Activated CD8-positive, alpha-beta memory T cell treated with anti-CD3 and anti-CD28 coated beads for 4 hours (primary cell): ENCODE measurements at places on chromosomes 2 and 18.

GRCh38 chr2:235498541-235498940, 4.7 kb downstream of the AGAP1 start:
- DNase-seq: no peak

- no peak for DNase-seq
Measured at GRCh38 chr2:85920810-85921545, 32.2 kb upstream of the ST3GAL5 start.

DNA sequence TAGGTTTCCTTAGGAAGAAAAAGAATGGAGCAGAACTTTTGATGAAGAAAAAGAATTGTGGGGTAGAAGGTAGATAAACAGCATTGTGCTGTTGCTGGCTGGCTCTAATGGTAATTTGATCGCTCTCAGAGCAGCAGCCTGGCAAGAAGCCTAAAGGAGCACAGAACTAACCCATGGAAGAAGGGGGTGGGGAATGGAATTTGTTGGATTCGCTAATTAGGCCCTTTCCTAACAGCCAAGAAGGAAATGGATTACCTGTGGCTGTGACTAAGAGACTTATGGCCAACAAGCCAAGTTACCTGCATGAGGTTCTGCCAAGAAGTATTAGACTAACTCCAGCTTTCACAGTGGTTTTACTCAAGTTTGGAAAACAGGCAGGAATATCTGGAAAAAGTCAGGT, 210.6 kb downstream of the IKZF2 start:
- DNase-seq: no peak

GRCh38 chr18:3075491-3075890, 62.5 kb upstream of the LPIN2 start:
- no peak for DNase-seq

DNA sequence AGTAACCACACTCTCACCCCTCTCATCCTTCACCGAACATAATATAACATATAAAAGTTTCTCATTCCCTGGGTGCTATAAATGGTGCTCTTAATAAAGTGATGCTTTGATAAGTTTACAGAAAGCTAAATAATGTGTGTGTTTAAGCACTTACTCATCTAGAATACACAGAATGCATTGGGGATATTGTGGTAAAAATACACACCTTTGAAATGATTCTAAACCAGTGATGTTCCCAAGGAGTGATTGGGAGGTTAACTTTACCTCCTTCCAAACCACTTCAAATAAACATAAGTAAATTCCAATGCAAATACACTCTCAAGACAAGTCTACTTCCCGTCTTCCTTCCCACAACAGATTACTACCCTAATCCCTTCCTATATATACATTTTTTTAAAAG, 85.3 kb upstream of the TWSG1 start:
- DNase-seq: no peak

DNA sequence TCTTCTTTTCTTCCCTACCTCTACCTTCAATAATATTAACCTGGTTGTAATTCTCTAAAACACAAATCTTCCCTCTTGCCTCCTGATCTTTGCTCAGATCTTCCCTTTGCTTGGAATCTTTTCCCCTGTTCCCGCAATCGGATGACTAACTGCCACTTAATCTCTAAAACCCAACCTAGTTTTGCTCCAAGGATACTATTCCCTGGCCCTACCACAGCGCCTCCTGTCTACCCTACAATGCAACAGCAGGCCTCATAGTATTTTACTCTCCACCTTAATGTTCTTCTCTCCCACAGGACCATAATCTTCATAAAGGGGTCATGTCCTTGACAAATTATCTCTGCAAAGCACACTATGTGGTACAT, 246.8 kb upstream of the TNP1 start:
- DNase-seq: no peak

DNA sequence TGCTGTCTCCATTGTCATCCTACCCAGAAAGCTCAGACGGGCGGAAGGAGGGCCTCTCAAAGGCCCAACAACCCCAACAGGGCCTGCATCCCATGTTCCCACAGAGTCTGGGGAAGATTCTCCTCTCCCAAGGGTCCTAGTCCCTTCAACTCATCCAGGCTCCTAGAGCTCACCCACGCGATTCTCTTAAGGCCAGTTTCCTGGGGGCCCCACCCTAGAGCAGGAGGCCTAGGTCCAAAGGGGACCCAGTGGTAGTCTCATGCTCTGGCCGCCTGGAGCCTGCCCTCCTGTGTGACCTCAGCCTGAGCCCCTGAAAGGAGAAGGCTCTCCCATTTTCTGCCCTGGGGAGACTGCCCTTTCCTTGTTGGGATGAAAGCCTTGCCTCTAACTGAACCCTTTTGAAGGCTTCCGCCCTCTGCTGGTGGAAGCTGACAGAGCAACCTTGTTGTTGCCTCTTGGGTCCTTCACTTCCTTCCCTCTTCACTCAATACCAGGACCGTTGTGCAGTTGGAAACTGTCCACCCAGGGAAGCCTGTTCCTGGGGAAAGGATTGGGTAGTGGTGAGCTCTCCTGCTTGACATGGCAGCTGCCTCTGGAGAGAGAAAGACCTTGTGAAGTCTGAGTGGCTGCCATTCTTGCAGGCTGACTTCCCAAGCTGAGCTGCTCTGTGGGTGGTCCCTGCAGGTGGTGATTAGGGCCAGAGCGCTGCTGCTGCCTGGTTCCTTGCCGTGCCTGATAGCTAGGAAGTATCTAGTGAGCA, 86.0 kb upstream of the ALPP start:
- DNase-seq: no peak

DNA sequence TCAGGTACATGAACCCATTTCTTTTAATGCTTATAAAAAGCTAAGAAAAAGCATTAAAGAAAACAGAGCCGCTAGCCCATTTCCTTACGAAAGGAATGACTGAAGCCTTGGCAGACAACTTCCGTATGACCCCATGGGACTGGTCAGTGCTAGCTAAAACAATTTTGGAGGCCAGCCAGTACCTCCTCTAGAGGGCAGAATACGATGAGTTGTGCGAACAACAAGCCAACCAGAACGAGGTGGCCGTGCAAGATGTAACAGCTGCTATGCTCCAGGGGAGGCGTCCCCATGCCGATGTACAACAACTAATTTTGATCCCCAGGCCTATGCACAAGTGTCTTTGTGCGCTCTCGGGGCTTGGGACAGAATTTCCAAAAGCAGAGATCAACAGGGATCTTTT, 16.7 kb downstream of the MAP3K2 start:
- no peak for DNase-seq

DNA sequence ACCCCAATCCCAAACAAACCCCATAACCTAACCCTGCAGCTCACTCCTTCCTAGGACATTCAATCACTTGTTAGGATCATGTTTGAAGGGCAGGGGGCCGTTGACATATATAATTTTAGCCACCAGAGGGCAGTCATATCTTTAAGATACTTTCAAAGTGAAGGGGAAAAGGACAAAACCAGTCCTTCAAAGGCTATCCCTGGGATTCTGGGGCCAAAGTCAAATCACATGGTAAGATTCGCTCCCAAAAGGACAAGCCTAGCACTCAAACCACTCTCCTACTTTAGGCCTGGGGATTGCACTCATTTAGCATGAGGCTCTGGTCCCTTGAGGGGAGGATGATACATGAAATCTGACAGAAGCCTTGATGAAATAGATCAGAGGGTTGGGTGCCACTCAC, 44.6 kb downstream of the HAUS1 start:
- DNase-seq: no peak

DNA sequence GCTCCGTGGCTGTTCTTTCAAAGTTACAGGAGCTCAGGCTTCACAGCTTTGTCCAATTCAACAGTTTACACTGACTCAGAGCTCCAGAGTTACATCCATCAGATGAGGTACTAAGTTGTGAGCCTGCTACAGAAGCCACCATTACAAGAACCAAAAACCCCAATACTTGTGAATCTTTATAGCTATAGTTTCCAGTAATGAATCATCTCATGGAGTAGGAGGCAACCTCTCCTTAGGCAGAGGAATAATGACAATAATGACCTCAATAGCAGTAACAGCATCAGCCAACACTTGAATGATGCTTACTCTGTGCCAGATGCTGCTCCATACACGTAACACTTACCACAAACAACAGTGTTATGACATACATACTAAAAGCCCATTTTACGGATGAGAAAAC, 3.6 kb downstream of the ZC3H8 start:
- no peak for DNase-seq

DNA sequence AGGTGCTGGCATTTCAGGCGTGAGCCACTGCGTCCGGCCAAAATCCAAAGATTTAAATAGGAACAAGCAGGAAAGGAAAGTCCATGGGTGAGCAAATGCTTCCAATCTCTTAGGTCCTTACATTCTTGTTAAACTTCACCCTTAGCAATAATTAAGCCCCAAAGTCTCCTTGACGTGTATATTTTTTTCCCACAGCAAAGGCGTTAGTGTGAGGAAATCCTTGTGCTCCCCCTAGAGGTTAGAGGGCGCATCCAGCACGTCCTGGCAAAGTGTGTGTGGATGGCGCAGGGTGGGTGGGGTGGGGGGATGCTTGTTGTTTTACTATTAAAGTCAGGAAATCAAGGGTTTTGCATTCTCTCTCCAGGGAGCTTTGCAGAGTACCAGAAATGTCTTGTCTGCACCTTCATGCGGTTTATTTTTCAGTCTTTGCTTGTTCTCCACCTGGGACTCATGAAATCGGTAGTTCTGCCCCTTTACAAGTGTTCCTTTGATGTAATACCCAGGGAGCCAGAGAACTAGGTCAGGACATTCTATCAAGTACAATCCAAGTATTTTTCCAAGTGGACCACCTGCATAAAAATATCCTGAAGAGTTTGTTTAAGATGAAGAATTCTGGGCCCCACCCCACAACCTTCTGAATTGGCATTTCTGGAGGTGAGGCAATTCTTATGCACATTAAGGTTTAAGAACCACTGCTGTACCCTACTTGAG, 22.2 kb upstream of the ITSN2 start:
- DNase-seq: peak; percentile 23

- no peak for DNase-seq
Measured at GRCh38 chr2:10905006-10905861, 6.5 kb upstream of the KCNF1 start.

DNA sequence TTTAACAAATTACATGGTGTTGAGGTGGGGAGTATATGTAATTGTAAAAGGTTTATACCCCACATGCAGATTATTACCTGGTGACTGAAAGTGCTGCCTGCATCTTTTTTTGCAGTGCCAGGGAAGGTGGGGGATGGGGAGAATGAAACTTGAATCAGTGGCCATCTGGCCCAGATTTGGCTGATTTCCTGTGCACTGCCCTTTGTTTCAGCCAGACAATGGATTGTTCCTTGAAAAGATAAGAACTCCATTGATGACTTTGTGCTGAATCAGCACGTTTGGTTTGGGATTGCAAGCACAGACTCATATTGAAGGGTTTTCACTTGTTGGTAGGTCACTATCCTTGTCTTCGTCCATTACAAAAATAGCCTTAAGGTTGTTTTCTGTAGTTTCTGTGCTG, 20.9 kb downstream of the GREB1L start:
- no peak for DNase-seq

DNA sequence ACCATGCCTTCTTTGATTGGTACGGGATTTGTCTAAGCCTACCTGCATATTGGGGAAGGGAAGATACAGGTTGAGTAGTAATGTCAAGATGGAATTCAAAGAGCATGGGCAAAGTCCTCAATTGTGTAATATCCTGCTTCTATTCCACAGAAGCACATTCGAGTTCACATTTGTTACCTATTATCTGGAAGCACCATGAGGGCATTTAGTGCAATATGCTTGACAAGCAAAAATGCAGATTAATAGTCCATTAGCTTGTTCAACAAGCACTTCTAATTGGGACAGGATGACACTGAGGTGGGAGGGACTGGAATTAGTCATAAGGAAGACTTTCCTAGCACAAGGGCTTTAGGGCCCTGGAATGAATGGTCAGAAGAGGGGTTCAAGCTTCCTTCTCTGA, 40.5 kb downstream of the MYO5B start:
- DNase-seq: no peak

- DNase-seq: no peak
Measured at GRCh38 chr2:217738061-217738460, 264.7 kb downstream of the TNS1 start.

DNA sequence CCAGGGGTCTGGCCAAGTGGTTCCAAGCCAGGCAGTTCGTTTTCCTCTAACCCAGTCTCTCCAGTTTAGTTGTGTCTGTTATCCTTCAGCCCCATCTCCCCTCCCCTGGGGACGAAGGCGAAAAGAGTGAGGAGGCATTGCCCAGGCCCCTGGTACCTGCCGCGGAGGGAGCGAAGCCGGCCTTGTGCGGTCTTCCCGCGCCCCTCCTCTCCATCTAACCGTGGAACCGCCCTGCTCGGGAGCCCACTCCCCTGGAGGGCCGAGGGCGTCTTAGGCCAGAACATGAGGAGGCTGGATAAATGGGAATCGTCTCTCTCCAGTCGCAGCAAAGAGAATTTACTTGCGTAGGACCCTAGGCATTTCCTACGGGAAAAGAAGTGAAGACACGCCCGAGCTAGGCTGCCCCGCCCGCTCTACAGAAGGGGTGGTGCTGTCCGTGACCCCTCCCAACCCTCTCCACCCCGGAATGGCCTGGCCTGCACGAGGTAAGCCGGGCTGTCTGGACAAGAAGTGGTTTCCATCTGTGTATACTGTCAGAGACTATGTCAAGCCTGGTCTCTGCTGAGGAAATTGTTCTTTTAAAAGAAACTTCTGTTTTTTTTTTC, 156.2 kb downstream of the MIB1 start:
- no peak for DNase-seq

GRCh38 chr2:138432971-138433370, 68.6 kb upstream of the SPOPL start:
- DNase-seq: no peak

GRCh38 chr2:181812106-181812743, 79.3 kb upstream of the ITPRID2 start:
- no peak for DNase-seq

DNA sequence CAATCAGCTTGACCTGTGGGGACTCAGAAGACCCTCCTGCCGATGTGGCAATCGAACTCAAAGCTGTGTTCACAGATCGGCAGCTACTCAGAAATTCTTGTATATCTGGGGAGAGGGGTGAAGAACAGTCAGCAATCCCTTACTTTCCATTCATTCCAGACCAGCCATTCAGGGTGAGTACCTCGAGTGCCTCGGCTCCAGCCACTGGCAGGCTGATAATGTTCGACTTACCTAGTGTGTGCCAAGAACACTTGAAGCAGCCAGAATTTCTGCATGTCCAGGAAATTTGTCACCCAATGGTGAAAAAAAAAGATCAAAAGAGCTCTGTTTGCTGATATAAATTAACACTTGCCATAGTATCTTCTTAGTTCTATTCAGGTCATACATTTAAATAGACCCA, 2.3 kb downstream of the LGALSL start:
- DNase-seq: no peak

GRCh38 chr2:27185331-27186026, 26.4 kb upstream of the ATRAID start:
- DNase-seq: no peak

GRCh38 chr2:28668880-28669279, 82.8 kb upstream of the PPP1CB start:
- DNase-seq: no peak

GRCh38 chr2:62705859-62706720, 577 bp downstream of the EHBP1 start:
- no peak for DNase-seq

- DNase-seq: no peak
Measured at GRCh38 chr2:101234169-101234938, 18.3 kb upstream of the CNOT11 start.

- DNase-seq: no peak
Measured at GRCh38 chr18:55819448-55819847, 231.5 kb upstream of the TCF4 start.

- DNase-seq: no peak
Measured at GRCh38 chr2:19911808-19912509, 10.2 kb upstream of the TTC32 start.
